ENCODE measurements at places on chromosomes 3 and 15.

- DNase-seq: no peak
Measured at GRCh38 chr15:76312540-76313174, 1.4 kb upstream of the ETFA start.

DNA sequence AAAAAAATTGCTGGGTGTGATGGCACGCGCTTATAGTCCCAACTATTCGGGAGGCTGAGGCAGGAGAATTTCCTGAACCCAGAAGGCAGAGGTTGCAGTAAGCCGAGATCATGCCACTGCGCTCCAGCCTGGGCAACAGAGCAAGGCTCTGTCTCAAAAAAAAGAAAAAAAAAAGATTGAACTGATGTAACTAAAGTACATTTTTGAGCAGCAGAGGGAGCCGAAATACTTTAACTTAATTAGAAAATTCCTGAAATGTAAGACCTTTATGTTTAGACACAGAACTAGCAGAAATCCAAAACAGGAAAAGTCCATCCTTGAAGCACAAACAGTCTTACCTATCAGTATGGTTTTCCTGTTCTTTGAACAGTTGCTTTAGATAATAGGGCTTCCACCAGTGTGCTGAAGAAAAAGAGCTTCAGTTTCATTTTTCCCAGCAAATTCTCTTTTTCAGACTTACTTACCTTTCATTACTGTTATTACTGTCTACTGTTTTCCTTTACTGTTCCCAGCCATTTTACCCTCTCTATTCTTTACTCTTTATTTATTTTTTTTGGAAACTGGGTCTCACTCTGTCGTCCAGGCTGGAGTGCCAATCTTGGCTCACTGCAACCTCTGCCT, 33.4 kb upstream of the ZNF609 start:
- DNase-seq: no peak

- DNase-seq: no peak
Measured at GRCh38 chr15:89114990-89115389, 26.7 kb downstream of the ABHD2 start.

DNA sequence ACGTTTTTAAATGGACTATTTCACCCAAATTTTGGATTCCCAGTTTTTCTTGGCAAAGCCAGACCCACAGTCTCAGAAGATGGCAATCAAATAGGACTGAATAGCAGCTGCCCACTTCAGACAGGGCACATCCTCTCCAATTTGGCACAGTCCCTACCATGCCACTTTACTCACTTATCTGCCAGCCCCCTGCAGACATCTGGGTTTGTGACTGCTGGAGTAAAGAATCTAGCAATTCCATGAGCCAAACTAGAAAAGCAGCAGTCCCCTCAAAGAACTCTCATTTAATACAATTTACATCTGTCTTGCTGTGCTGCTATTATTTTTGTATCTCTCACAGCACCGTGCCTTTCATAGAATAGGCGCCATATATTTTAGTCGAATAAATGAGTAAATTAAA, 16.0 kb upstream of the LRRN1 start:
- DNase-seq: no peak

DNA sequence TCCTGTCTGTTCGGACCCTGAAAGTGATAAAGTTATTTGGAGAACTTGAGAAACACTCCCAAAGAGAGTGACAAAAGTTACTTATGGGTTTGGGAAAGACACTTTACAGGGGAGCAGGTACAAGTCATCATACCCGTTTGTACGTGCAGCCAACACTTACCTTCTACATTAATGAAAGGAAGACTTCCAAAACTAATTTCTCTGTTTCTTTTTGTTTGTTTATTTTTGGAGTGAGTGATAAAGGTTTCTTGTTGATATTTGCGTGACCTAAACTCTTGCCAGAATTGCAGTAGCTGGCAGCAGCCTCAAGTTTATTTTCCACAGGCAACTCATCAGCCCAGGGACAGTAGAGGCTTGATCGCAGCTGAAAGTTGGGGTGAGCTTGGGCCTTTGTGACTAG, 8.4 kb downstream of the ABHD2 start:
- DNase-seq: no peak

- no peak for DNase-seq
Measured at GRCh38 chr3:20056725-20057611, 16.7 kb downstream of the KAT2B start.

DNA sequence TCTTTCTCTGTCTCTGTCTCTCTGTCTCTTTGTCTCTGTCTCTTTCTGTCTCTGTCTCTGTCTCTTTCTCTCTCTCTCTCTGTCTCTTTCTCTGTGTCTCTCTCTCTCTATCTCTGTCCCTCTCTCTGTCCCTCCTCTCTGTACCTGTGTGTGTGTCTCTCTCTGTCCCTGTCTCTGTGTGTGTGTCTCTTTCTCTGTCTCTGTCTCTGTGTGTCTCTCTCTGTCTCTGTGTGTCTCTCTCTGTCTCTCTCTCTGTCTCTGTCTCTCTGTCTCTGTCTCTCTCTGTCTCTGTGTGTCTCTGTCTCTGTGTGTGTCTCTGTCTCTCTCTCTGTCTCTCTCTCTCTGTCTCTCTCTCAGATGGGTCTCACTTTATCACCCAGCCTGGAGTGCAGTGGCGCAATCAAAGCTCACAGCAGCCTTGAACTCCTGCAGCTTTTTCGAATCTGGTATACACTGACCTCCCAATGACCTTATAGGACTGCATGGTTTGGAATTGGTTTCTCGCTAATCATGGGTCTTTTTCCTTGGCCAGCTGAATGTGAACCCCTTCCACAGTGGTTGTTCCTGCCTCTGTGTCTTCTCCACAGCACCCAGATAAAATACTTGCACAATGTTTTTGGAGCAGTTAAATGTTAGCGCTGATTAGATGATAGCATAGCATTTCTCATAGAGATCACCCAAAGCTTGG, 102.6 kb upstream of the KLHL25 start:
- DNase-seq: no peak

DNA sequence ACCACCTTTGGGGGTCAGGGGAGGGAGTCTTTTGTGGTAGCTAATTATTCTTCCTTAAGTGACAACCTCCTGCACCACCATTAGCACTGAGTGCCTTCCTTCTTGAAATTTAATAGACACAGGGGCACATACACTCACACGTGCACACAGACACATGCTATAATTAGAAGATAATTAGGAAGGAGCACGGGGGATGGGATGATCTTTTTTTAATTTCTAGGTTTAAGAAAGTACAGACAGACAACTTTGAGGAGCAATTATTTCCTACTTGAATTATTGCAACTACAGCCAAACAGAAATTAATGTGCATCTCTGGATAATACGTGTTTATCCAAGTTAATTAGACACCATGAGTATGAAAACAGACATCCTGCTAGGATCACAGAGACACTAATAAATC, 44.8 kb upstream of the GUCA1C start:
- no peak for DNase-seq

DNA sequence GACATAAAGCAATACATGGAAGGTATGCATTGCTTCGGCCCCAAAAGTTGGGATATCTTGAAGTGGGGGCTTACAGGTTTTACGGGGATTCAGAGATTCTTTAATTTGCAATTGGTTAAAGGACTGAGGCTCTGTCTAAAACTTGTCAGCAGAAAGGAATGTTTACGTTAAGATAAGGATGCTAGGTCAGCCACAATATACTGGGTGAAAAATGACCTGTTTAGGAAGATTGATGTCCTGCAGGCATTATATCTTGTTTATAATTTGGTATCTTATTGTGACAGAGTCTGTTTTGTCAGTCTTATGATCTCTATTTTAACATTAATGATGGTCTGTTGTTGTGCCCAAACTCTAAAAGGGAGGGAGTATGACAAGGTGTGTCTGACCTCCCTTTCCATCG, 15.3 kb upstream of the CCNDBP1 start:
- no peak for DNase-seq

GRCh38 chr3:71881041-71881440, 96.1 kb upstream of the PROK2 start:
- no peak for DNase-seq

GRCh38 chr3:149462581-149463011, 11.9 kb upstream of the TM4SF4 start:
- DNase-seq: no peak

DNA sequence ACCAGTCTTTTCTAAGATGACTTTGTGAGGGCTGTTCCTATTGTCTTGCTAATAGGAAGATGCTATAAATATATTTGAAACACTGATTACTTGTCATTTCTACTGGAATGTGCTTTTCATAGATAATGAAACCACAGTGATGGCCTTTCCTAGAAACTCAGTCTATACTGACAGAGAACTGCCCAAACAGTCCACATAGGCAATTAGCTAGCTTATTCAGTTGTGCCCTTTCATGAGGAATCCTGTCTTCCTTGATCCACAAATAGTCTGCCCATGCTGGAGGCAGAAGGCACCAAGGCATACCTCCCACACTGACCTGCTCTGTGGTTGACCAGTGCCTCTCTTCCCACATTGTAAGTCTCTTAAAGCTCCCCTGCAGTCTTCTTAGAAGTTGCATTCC, 135.9 kb downstream of the CMSS1 start:
- DNase-seq: no peak

DNA sequence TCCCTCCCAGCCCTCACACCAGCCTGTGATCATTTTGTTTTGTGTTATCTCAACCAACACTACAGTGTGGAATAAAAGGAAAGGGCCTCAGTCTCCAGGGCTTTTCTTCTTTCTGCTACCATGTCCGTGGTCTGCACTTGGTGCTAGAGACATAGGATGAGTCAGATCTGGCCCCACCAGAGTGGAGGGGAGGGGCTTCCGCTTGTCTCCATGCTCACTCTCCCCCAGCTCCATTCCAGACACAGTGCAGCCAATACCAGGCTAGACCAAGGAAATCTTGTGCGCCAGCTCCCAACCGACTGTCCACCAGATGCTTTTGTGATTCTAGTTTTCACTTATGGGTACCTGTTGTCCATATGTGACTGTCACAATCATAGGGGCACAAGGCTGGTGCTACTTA, 51.9 kb upstream of the TMEM115 start:
- DNase-seq: no peak

DNA sequence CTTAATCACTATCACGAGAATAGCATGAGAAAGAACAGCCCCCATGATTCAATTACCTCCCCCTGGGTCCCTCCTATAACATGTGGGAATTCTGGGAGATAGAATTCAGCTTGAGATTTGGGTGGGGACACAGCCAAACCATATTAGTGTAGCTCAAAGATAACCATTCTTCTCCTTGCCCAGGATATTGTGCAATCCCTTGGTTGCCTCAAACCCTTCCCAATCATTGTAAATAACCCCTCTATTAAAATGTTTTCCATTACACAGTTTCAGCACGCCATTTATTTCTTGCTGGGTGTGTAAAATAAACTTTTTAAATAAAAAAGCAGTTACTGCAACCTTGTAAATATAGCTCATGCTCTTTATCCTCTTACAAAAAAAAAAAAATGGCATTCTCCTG, 47.7 kb downstream of the ZNF385D start:
- no peak for DNase-seq

GRCh38 chr3:159925248-159925647, 63.4 kb upstream of the IL12A start:
- DNase-seq: no peak

- DNase-seq: no peak
Measured at GRCh38 chr15:74869372-74869725, 3.8 kb downstream of the SCAMP2 start.

GRCh38 chr3:138072796-138073195, 42.6 kb downstream of the DZIP1L start:
- DNase-seq: no peak
